ENCODE measurements at places on chromosomes 4 and X.

GRCh38 chr4:138891631-138892031 is 124.0 kb upstream of the NOCT start:
- DNase-seq: no peak

- DNase-seq: no peak
Observed at GRCh38 chr4:151355155-151355554, 29.8 kb upstream of the SH3D19 start.

GRCh38 chr4:123284168-123284567 is 112.4 kb upstream of the SPRY1 start:
- DNase-seq: no peak

DNA sequence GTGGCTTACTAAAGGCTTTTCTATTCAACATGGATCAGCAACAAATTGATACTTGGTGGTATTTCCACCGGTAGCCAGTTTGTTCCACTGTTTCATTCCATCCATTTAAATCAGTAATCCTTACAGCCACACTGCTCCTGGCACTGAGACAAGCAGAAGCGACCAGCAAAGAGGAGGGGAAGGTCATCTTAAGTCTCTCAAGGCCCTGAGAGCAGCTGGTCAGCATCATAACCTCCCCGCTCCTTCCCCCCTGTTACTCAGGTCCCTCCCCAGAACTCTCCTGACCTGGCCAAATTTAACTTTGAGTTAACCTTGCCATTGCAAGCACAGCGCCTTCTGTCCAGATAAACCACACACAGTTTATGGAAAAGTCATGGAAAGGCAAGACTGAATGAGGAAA is 331.3 kb upstream of the KLF3 start:
- DNase-seq: no peak

DNA sequence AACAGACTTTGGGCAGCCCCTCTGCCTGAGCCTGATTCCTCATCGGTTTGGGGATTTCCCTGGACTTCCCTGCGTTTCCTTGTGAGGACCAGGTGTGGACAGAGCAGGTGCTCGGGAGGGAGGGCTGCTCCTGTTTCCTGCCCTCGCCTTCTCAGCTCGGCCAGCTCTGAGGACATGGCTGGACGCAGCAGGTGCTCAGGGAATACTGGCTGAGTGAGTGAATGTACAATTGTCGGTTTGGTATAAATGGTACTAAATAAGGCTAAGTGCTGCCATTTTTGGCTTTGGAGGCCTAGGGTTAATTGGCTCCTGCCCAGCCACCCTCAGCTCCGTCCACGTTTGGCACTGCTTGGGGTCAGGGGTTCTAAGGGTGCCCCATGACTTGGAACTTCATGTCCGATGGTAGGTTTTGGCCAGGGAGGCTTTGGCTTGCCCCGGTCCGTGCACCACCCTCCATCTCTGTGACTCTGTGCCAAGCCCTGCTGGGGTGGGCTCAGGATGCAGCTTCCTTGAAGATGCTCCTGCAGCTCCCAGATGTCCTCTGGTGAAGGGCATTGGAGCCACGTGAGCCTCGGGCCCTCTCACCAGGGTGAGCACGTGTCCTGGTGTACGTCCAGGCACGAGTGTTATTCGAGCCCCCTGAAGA is 45.0 kb upstream of the NKX1-1 start:
- DNase-seq: no peak

GRCh38 chr4:176309772-176310171 is 10.0 kb upstream of the SPCS3 start:
- no peak for DNase-seq

- no peak for DNase-seq
Observed at GRCh38 chrX:127207326-127207725, 387.8 kb downstream of the PRR32 start.

DNA sequence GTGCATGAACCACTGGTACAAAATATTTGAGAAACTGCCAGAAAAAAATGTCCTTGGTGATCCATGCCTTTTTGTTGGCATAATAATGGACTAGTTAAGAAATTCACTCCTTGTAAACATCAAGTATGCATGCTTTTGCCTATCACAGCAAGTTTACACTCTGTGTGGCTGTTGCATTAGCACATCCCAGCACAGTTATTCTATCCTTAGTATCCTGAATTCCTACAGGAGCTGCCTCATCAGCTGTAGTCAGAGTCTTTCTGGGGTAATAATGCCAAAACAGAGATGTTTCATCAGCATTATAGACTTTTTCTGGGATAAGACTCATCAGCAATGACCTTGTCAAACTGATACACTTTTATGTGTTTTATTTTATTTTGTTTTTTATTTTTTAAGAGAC is 82.8 kb downstream of the CHIC2 start:
- no peak for DNase-seq

- no peak for DNase-seq
Observed at GRCh38 chr4:73576381-73576780, 43.9 kb downstream of the RASSF6 start.

- DNase-seq: no peak
Observed at GRCh38 chrX:120304256-120304655, 7.0 kb downstream of the TMEM255A start.

GRCh38 chrX:25207803-25208475 is 192.2 kb upstream of the ARX start:
- no peak for DNase-seq

- DNase-seq: no peak
Observed at GRCh38 chrX:71111141-71111843, at the start of gene IL2RG. IL2RG (minus strand) TSS chrX:71111577; CDS start chrX:71111539, 38 bp downstream.

- no peak for DNase-seq
Observed at GRCh38 chr4:181507180-181507835, 735.9 kb upstream of the TENM3 start.

- no peak for DNase-seq
Observed at GRCh38 chrX:18886005-18886343, 97.9 kb downstream of the PHKA2 start.

DNA sequence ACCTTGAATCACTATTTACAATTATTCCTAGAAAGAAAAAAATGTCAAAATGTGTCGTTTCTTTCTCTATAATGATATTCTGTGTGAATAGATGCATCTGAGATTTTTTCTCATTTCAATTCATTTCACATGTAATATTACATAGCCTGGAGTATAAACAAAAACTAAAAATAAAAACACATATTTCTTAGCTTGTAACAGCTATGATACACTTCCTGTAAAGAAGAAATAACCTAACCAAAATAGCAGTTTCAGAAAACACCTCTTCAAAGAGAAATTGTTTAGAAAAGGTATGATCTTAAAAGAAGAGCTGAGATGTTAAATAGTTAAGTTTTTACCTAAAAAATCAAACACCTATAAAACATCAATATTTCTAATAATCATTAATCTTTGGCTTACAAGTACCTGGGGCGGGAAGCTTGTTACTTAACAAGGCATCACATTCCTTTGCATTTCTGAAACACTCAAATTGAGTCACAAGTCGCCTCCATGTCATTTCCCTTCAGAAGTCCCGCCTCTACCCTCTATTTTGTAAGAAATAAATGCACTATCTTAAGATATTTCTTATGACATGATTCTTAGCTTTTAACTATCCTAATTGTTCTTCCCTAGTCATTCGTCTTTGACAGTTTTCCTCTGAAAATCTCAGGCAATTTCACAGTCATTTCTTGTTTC is 76.5 kb downstream of the PCDH18 start:
- no peak for DNase-seq

- DNase-seq: no peak
Observed at GRCh38 chrX:131235768-131236545, 53.1 kb downstream of the IGSF1 start.

- DNase-seq: no peak
Observed at GRCh38 chr4:145130130-145130529, 32.0 kb downstream of the ABCE1 start.

DNA sequence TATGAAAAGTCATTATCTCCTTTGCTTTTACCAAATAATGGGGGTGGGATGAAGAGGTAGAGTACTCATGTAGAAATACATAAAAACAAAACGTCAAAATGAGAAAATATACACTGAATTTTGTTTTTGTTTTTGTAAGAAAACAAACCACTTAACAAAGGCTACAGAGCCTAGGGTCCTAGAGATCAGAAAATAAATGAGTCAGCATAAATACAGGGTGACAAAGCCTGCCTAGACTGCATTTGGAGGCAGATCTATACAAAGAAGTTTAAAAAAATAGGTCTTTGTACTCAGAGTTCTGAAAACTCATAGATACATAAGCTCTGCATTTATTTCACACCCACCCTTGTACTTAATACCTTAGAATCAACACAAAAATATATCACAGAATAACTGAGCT is 52.4 kb downstream of the MTMR8 start:
- DNase-seq: no peak

- DNase-seq: no peak
Observed at GRCh38 chr4:75338352-75338880, 175.8 kb downstream of the RCHY1 start.

DNA sequence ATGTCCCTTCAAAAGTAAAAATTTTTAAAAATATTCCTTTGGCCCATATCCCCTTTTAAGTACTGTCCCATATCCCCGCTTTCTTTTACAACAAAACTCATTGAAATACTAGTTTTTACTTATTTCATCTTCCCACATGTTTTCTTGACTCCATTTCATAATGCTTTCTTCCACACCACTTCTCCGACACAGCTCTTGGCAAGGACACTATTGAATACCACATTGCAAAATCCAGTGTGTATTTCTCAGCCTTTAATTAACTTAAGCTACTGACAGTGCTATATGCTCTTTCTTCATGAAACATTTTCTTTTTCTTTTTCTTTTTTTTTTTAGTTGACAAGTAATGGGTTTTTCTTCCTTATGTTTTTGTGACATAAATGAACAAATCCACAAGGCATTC is 28.8 kb downstream of the PRDM8 start:
- DNase-seq: no peak

DNA sequence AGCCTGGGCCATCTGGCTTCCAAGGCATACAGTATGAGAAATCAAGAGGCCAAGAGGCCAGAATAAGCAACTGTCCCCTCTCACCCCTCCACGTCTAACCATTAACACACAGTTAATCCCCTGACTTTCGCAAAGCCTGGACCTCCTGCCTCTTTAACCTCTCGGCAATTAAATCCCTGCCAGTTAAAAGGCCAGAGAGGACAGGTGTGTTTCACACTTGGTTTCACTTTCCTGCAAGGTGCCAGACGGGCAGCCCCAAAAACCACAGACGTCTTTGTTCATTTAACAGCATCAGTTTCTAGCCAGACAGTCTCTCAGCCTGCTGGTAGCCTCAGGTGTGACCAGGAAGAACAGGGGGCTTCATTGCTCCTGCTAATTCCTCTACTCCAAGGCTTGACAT is 91.1 kb upstream of the KIT start:
- no peak for DNase-seq

DNA sequence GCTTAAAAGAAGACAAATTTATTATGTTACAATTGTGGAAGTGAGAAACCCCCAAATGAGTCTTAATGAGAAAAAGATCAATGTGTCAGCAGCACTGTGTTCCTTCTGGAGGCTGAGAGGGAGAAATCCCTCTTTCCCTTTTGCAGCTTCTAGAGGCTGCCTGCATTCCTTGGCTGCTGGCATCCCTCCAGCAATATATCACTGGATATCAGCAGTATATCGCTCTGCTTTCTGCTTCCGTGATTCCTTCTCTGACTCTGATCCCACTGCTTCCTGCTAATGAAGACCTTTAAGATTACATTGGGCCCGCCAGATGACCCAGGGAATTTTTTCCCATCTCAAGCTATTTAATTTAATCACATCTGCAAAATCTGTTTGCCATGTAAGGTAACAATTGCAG is 1008.0 kb downstream of the RAPGEF2 start:
- DNase-seq: no peak

DNA sequence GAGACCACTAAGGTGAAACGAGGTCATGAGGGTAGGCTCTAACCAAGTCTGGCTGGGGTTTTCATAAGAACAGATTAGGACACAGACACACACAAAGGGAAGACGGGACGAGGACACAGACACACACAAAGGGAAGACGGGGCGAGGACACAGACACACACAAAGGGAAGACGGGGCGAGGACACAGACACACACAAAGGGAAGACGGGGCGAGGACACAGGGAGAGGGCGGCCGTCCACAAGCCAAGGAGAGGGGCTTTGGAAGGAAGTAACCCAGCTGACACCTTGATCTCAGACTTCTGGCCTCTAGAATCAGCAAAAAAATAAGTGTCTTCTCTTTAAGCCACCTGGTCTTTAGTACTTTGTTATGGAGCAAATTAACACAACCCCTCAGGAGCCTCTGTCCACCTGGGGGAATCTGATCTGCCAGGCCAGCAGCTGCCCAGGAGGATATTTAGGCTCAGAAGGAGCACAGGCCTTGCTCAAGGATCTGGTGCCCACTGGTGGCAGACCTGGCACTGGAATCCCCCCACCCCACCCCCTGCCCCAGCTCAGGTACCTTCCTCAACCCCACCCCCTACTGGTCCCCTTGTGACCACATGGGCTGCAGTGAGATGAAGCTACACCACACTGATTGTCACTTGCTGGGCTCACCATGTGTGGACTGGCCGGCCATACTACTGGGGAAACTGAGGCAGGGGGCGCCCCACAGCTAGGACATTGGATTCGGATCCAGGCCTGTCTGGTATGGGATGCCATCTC is 2.8 kb downstream of the ABLIM2 start:
- no peak for DNase-seq

DNA sequence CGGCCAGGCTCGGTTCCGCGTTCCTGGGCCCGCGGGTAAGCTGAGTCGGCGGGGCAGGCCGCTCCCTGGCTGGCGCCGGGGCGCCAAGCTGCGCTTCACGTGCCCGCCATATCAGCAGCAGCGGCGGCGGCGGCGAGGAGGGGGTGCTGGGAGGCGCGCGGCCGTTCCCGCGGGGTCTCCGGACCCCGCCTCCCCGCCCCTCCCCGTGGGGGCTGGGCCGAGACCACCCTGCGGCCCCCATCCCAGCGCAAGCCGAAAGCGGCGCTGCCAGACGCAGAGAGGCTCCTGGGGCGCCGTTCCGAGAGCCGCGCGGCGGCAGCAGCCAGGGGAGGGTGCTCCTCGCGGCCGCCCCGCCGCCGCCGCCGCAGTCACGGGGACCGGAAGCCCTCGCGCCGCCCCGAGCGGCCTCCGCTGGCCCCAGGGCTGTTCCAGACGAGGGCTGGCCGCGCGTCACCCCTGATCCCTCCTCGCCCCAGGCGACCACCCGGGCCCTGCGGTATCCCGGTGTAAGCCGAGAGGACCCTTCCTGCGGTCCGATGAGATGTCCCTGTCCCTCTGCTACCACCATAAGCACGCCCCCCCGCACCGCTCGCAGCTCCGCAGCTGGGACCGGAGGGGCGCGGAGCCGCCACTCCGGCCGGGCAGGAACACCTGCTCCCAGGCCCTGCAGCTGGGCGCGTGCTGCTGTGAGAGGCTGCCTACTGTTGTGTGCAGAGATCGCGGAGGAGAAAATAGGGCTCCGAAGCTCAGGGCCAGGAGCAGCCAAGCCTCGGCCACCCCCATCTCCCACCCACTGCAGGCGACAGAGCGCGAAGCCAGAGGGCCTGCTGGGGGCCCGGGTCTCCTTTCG is 7.5 kb upstream of the BCOR start:
- DNase-seq: no peak

- DNase-seq: no peak
Observed at GRCh38 chr4:16573739-16574138, 324.7 kb downstream of the LDB2 start.

GRCh38 chr4:80073473-80074008 is 512 bp upstream of the ANTXR2 start:
- DNase-seq: no peak

DNA sequence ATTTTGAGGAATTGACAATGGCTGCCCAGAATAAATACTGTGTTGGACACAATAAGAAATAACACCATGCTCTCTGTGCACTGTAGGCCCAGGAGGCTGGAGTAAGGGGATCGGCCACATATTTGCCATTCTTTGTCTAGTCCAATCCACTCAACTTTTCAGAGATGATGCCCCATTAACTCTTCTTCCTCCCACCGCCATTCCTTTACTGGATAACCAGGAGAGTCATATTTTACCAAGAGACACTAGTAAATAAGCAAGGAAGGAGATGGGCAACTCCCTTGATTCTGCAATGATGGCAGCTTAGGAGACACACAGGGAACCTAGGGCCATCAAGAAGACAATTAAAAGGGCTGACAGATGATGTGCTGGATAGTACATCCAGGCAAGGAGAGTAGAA is 87.9 kb upstream of the GPC3 start:
- no peak for DNase-seq
